ENCODE measurements at places on chromosomes 3 and 15.

DNA sequence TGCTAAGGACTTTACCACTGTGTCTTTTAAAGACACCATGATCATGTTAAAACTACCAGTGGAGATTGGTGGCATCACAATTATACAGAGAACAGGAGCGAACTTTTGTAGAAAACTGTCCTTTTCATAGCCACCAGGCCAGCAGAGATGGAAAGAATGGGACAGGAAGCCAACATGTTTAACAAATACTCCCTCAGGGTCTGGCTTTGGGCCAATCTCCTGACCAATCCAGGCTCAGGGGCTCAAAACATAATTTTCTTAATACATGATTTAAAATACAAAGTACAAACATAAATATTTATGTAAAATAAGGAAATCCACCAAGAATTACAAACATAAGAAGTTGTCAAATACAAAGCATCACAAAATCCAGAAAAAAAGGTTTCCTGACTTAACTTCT lies 266.0 kb downstream of the VPS13C start:
- no peak for DNase-seq

- no peak for DNase-seq
Observed at GRCh38 chr3:114319453-114319852, 25.6 kb downstream of the TIGIT start.

DNA sequence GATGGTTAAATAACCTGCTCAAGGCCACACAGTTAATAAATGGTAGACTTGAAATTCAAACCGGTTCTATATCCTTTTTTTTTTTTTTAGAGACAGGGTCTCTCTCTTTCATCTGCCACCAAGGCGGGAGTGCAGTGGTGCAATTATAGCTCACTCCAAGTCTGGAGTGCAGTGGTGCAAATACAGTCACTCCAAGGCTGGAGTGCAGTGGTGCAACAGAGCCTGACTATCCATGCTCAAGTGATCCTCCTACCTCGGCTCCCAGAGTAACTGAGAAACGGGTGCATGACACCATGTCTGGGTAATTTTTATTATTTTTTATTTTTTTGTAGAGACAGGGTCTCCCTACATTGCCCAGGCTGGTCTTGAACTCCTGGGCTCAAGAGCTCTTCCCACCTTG lies 23.4 kb downstream of the DPP8 start:
- no peak for DNase-seq

DNA sequence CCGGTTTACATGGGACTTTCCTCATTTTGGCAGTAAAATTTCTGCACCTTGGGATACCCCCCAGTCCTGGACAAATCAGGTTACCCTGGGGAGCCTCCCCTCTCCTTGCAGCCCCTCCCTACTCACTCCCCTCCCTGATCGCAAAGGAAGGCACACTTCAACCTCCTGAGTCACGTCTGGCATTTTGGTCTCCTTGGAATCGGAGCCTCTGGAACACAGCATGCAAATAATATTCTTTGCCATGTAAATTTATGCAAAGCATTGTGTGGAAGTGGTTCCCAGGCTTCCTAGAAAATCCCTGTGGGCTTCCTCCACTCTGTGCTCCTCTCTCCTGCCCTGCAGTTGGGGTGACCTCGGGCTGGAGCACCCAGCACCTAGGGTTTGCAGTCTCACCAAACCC lies 11.6 kb downstream of the SCN5A start:
- DNase-seq, result no peak

GRCh38 chr3:143896486-143896885 lies 48.2 kb upstream of the SLC9A9 start:
- DNase-seq, result no peak

DNA sequence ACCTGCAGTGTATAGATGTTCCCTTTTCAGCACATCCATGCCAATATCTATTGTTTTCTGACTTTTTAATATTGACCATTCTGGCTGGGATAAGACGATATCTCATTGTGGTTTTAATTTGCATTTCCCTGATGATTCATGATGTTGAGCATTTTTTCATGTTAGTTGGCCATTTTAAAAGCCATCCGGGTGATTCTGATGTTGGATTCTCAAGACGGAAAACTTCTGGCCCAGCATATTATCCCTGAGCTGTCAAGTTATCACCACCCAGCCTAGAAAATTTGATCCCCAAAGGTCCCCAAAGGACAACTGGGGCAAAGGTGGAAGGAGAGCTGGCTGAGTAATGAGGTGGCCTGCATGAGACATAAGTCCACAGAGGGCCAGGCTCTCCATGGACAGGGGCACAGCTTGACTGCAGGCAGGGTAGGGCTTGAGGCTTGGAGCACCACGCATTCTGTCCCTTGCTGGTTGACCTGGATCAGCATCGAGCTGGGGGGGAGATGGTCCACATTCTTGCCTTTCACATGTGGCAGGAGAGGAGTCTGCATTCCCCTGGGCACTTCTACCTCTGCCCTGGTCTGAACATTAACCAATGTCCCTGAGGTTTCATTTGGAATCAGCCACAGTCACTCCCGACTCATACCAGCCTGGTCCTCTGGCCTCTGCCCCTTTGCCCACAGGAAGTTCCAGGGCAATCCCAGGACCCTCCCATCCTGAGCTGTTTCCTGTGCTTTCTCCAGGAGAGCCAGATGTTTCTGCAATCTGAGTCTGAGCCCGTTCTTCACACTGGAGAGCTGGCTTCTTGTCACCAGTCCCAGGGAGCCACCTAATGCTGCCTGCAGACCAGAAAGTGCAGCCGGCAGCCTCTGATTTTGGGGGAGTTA lies 69.2 kb downstream of the ISG20 start:
- no peak for DNase-seq
